ENCODE measurements at places on chromosomes 2 and 18. TPM values are rescaled to one million over a fixed set of nuclear protein-coding genes. Genes with fewer than 3 reads are reported as not detected.
A peak's percentile ranks its signal among the peaks of the same experiment; 100 is the strongest.

Gene UGT1A4
- not detected for total RNA-seq

Gene LCT
- total RNA-seq: not detected

DNA sequence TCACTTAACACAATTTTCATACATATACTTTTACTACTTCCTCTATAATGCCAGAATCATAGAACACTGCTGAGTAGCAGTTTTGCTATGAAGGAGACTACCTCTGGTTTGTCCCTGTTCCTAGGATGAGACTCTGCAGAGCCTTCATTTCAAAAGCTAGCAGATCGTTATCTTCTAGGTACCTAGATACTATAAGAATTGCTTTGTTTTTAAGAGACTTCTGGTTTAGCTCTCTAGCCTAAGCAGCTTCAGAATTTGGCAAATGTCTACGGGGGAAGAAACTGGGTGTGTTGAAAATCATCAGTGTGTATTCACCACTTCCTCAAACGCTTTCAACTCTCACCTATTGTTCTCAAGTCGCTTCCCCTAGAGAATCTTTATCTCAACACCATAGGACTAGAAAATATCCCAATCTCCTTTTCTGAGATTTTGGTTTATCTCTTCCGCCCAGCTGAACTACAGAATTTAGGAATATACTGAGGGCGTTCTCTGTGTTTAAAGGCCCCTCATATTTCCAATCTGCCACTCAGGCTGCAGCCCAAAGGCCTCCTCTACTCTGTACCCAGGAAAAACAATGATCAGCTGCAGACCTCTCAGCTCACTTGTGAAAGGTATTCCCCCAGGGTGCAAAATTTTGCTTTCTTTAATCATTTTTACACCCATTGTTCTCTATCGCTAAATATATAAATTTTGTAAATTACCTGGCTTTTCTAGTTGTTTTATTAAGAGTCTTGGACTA lies 28.7 kb downstream of the SMAD2 start:
- no peak for DNase-seq

Gene ANTXR1
- total RNA-seq: 48.6 TPM

- peak; percentile 2 for DNase-seq
Observed at GRCh38 chr2:67346718-67347407, 50.3 kb upstream of the ETAA1 start.

GRCh38 chr2:25421289-25421688 lies 79.6 kb upstream of the DNMT3A start:
- DNase-seq: no peak

DNA sequence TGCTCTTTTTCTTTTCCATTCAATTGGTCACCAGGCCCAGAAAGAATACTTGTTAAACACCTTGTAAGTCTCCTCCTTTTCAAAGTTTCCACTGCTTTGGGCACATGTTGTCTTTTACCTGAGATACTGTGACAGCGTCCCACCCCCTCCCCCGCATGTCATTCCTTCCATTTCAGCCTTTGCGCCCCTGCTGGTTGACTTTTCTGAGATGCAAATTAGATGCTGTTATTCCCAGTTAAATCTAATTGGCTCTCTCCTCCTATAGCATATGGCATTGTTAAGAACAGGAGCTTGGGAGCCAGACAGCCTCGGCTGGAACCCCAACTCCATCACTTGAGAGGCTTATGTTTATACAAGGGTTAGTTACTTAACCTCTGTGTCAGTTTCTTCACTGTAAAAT lies 80.3 kb upstream of the GAREM1 start:
- no peak for DNase-seq

DNA sequence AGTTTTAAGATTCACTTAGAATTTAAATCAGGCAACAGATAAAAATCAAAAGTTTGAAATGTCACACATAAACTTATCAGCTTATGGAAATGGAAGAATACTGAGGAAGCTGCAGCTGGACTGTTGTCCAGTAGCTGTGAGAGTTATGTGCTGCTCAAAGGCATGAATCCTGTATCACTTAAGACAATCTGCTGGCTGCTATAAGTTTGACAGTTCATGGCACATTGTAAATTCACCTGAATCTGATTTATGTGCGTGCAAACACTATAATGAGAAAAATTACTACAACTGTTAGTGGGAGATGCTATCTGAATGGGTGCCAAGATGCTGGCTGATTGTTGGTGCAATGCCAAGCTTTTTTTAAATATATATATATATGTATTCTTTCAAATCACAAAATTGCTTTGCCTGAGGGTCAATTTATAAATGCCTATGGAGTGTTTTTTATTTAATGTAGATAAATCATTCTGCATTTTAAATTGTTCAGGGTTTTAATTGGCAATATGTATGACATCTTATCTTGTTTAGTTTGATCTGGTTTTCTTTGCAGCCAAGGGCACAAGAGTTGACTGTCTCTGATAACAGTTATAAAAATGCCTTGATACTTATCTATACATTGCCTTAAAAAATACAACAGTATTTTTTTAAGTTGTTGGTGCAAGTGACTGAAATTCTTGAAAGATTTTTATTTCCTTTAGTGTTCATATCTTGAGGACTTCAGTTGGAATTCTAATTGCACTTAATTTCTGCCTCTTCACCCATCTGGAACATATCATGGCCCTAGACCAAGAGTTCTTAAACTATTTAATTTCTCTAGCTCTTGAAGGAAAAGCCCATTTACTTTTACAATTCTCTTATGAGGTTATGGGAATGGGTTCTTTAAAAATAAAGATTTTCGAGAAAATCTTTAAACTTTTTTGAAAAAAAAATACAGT lies 48.7 kb downstream of the CAVIN2 start:
- DNase-seq: no peak

GRCh38 chr18:23122334-23123229 lies 12.7 kb upstream of the CABLES1 start:
- DNase-seq: no peak

Data from MG63 (cell line).